HT-29 (cell line): ENCODE measurements at places on chromosomes 3 and 15.

- DNase-seq = no peak
These were observed 11.6 kb downstream of the UPK1B start for GRCh38 chr3:119184796-119185570.

DNA sequence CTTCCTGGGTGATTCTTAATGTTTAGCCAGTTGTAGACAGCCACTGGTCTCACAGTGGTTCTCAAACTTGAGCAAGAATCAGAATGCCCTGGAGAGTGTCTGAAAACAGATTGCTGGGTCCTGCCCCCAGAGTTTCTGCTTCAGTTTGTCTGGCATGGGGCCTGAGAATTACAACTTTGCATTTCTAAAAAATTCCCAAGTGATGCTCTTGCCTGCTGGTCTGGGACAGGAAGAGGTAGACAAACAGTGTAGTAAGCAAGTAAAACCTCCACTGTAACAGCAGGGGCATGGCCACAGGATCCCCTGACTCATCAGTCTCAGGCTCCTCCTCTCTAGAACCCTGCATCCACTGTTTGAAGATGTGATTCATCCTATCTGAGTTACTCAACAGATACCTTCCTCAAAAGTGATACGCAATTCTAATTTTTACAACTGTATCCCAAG lies 36.5 kb downstream of the DZIP1L start:
- no peak for DNase-seq

DNA sequence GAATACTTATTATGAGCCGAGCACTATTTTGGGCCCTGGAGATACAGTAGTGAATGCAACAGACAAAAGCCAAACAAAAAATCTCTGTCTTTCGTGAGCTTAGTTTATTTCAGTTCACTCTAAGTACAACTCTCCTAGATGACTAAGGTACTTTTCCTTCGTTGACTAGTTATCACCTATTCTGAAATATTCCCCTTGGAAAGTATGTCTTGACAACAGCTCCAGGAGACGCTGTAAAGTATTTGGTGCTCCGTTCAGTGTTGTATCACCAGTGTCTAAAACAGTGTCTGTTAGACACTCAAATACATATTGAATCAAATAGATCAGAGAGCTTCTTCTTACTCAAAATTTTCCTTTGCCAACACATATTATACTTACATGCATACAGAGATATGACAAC lies 119.6 kb downstream of the TFDP2 start:
- no peak for DNase-seq

GRCh38 chr3:189238071-189238470 lies 66.3 kb downstream of the TPRG1 start:
- no peak for DNase-seq

DNA sequence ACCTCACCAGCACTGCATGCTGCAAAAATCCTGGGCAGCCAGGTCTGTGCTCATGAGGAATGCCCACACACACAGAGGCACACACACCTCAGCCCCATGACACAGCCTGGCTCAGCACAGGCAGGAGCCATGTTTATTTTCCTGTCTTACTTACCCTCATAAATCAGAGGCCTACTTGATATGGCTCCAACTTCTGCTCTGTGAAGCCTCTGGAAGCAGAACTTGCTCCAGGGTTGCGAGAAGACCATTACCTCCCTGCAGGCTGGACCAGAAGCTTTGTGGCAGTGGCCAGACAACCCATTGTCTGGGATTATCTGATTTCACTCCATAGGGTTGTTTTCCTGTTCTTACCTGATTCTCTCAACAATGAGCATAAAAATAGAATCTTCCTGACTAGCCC lies 43.8 kb upstream of the CMTM8 start:
- no peak for DNase-seq
